ENCODE measurements at places on chromosomes 6 and 20. TPM values are rescaled to one million over a fixed set of nuclear protein-coding genes. Genes with fewer than 3 reads are reported as not detected.

IPCEF1 gene
- 0.77 TPM for total RNA-seq

DYNLT1 gene
- total RNA-seq: 124 TPM

CASS4 gene
- 0.09 TPM for total RNA-seq

GABRR1 gene
- not detected for total RNA-seq

TSPO2 gene
- total RNA-seq: not detected

RHAG gene
- total RNA-seq: not detected

ILRUN gene
- 55.2 TPM for total RNA-seq

DCDC2 gene
- total RNA-seq: 22.2 TPM

KIF6 gene
- total RNA-seq: 2.9 TPM

C6orf58 gene
- total RNA-seq: not detected

FAM83B gene
- total RNA-seq: 17.4 TPM

POM121L2 gene
- not detected for total RNA-seq

ANGPT4 gene
- not detected for total RNA-seq

TSBP1 gene
- total RNA-seq: not detected

IP6K3 gene
- 0.14 TPM for total RNA-seq

RPS6KA2 gene
- 43.1 TPM for total RNA-seq

MAPK13 gene
- 42.9 TPM for total RNA-seq

OOEP gene
- not detected for total RNA-seq

EPB41L2 gene
- total RNA-seq: 62.7 TPM

YTHDF1 gene
- 53.8 TPM for total RNA-seq

HRH3 gene
- total RNA-seq: not detected

ZC2HC1B gene
- not detected for total RNA-seq

PCSK2 gene
- 11.5 TPM for total RNA-seq

FERMT1 gene
- 8.4 TPM for total RNA-seq

HTR1B gene
- 8.9 TPM for total RNA-seq

RPS10 gene
- total RNA-seq: 1,174 TPM

SLC26A8 gene
- not detected for total RNA-seq

OPRM1 gene
- not detected for total RNA-seq

CD93 gene
- 0.04 TPM for total RNA-seq

TAGAP gene
- total RNA-seq: not detected

BMP6 gene
- total RNA-seq: 3.4 TPM

XRN2 gene
- total RNA-seq: 90.2 TPM

ADGRG6 gene
- total RNA-seq: 139 TPM

CLVS2 gene
- 0.69 TPM for total RNA-seq

RARS2 gene
- total RNA-seq: 51.4 TPM

Measured in progenitor cell of endocrine pancreas (in vitro differentiated cells).